Transverse colon (tissue), 4 donors: ENCODE measurements at places on chromosomes 3 and 15. TPM values are rescaled to one million over a fixed set of nuclear protein-coding genes. Genes with fewer than 3 reads are reported as not detected.

GRCh38 chr3:11254876-11255275 is 17.3 kb upstream of the ATG7 start:
- no peak overlapping the region for H3K27ac ChIP-seq
- H3K4me1 ChIP-seq = no peaks in the 10 kb centered on the region
- no peak overlapping the region for H3K4me3 ChIP-seq
- no peak for DNase-seq

GRCh38 chr3:108907194-108907593 is 46.5 kb downstream of the GUCA1C start:
- no peak overlapping the region for H3K27ac ChIP-seq
- H3K4me1 ChIP-seq = no peaks in the 10 kb centered on the region
- H3K36me3 ChIP-seq = no peaks in the 10 kb centered on the region
- H3K27me3 ChIP-seq = no peaks in the 10 kb centered on the region
- no peak overlapping the region for H3K4me3 ChIP-seq

- H3K4me3 ChIP-seq = no peak overlapping the region
- no peaks in the 10 kb centered on the region for H3K27me3 ChIP-seq
- no peaks in the 10 kb centered on the region for H3K4me1 ChIP-seq
- peak; percentile 55 for DNase-seq
Observed at GRCh38 chr3:22156868-22157267, 405.9 kb upstream of the ZNF385D start.

- H3K4me1 ChIP-seq = no peaks in the 10 kb centered on the region
- H3K27ac ChIP-seq = no peak overlapping the region
- no peak for DNase-seq
- H3K27me3 ChIP-seq = no peaks in the 10 kb centered on the region
Observed at GRCh38 chr3:62233065-62233464, 140.3 kb downstream of the FEZF2 start.

The TRPM1 gene
- total RNA-seq = not detected

The LTK gene
- 14.1 TPM for total RNA-seq
